ENCODE measurements at places on chromosomes 7 and 10.

DNA sequence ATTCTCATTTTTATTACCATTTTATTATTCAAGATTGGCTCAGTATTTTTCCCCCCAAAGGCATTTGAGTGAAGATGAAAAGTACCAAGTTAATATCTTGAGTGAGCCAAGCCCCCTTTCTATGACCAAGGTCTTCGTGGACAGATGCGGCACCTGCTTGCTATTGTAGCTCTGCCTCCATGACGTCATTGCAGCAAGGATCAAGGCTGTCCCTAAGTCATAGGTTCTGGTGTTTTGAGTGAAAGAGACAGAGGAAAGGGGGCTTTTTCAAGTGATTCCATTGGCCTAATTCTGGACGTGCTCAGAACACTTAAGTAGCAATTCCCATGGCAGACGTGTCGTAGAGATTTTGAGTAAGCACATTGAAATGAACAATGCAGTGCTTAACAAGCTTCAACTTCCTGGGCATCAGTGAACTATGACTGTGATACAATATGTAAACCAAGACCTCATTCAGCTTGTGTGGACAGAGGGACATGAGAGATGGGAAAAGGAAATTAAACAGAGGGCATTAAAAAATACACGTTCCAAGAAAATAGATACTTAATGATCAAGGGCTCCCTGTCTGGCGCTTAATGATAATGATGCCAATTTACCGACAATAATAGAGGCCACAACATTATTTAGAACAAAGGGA, 248.7 kb upstream of the NPVF start:
- DNase-seq = no peak

DNA sequence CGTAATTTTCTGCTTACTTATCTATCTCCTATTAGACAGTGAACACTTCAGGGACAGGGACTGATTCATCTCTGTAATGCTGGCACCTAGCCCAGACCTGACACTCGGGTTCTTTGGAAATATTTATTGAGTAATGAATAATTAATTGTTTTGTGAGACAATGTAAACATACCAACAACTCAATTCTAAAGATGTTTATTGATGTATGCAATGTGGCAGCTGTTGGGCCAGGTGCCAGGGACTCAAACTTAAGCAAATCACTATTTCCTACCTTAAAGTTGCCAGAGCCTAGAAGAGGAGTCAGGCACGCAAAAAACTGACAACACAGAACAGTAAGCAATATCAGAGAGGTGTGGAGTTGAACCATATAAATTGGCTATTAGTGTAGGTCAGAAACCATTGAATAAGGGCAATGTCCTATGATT, 63.6 kb upstream of the BMPER start:
- DNase-seq = no peak

GRCh38 chr10:119502209-119502608, 40.3 kb downstream of the RGS10 start:
- DNase-seq = peak; percentile 79

DNA sequence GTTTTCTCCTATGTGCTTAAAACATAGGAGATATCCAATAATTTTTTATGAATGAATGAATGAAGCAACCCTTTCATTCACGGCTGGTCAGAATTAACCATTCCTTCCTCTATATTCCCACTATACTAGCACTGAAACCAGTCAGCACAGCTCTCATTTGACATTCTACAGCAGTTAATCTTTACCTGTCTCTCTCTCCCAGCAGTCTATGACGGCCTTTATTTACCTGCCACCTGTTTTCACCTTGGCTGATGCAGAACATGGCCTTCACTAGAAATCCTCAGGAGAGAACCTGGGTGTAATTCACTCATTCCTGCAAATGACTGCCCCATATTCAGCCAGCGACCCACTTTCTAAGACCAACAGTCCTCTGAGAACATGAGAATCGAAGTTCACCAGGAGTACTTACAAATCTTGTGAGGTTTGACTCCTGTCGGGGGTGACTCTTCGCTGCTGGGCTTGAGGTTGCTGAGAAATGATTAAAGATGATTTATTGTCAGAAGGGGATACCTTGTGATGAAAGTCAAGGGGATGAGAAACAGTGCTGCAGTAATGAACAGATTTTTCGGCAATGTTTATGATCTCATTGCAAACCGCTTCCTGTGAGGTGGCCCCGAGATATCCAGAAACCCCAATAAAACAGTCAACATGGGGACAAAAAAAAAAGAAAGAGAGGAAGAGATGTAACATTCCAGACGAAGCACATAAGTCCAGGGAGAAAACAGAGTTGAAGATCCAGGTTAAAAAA, 30.9 kb upstream of the PDLIM1 start:
- no peak for DNase-seq

GRCh38 chr10:60508831-60509230, 119.2 kb upstream of the ANK3 start:
- DNase-seq = no peak

GRCh38 chr7:108086962-108087361, 43.2 kb downstream of the LAMB4 start:
- no peak for DNase-seq

GRCh38 chr7:4960363-4960762, 1.4 kb upstream of the MMD2 start:
- DNase-seq = no peak

DNA sequence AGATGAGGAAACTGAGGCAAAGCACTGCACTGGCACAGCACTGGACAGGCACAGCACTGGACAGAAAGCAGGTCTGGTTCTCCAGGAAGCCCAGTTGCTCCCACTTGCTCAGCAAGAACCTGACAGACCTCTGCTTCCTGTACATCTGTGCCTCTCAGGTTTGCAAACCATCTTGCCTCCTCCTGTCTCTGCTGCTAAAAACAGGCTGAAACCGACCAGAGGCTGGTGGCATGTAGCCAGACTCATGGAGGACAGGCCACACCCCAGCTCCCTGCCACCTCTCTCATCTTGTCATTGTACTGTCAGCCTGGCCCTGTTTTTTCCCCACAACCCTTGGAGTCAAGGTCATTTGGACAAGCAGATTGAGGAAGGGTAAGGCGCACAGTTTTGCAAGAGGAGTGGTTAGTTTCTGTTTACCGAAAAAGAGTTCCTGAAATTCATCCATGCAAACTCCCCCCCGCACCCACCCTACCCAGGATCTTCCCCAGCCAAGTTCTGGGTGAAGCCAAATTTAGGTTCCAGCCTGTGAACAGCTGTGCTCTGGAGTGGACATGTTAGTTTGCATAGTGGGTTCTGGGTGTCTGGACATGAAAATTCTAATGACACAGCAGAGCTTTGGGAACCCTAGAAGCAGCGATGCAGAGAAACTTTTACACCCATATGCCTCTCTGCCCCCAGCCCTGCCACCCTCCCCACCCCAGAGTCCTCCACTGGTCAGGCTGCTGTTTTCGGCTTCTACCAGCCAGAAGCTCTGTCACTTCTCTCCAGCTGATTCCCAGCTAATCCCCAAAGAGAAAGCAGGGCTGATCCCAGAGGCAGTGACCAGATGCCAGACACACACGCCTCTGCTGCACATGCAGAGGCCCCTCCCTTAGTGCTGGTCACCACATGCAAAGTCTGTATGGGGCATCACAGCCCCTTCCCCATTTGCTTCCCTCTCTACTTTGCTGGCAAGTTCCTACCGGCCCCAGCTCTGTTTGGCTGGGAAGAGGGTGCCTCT, 8.5 kb upstream of the C10orf105 start:
- peak; percentile 64 for DNase-seq

- no peak for DNase-seq
These were observed 182.2 kb downstream of the NOC3L start for GRCh38 chr10:94180576-94180975.

- DNase-seq = no peak
These were observed 220.0 kb downstream of the AGMO start for GRCh38 chr7:15341817-15342216.

- no peak for DNase-seq
These were observed 86.9 kb upstream of the ADAM12 start for GRCh38 chr10:126475074-126475691.

DNA sequence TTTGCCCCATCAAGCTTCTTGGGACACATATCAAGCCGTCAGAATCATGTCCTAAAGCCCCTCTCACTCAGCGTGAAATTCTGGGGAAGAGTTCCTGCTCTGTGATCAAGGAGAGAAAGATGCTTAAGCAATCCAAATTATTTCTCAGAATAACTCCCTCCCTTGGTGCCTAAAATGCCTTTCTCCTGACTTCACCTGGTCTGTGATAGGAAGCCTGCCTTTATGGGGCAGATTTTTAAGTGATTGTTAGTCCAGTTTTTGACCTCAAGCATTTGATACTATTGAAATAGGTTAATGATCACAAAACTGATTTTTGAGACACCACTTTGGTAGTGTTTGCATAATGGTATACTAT, 76.4 kb upstream of the MAGI2 start:
- DNase-seq = no peak

DNA sequence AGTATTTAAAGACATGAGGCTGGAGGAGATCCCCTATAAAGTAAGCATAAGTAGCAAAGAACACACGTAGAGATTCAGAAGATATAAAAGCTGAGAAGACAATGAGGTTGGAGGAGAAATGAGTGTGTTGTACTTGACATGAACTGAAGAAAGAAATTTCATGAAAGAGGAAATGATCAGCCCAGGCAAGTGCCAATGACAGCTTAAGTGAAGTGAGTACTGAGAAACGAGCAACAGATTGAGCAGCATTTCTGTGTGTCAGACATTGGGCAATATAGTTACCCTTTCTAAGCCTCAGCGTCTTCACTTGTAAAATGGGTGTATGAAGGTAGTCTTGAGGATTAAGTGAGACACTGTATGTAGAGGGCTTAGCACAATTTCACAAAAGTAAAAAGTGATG, 4.8 kb upstream of the LIPA start:
- DNase-seq = no peak

DNA sequence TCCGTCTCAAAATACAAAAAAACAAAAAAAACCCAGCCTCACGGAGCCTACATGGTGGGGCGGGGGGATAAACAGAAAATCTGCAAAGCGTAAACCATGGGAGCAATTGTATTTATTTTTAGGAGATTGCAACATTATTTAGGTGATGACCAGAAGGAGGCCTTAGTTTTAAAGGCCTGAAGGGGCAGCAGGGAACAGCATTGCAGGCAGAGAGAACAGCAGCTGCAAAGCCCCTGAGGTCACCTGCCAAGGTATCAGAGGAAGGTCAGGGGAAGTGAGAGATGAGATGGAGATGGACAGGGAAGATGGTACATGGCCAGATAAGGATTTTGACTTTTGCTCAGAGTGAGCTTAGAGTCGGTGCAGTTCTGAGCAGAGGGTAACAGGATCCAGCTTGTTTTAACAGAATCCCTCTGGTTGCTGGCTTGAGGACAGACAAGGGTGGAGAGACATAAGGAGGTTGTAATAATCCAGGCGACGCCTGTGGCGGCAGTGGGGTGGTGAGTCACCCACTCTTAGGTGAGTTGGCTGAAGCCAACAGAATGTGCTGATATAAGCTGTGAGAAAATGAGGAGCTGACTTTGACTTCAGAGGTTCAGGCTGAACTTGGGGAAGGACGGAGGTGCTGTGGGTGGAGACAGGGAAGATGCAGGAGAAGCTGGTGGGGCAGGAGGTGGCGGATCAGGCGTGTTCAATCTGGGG, 82.3 kb upstream of the GTF2I start:
- DNase-seq = no peak

DNA sequence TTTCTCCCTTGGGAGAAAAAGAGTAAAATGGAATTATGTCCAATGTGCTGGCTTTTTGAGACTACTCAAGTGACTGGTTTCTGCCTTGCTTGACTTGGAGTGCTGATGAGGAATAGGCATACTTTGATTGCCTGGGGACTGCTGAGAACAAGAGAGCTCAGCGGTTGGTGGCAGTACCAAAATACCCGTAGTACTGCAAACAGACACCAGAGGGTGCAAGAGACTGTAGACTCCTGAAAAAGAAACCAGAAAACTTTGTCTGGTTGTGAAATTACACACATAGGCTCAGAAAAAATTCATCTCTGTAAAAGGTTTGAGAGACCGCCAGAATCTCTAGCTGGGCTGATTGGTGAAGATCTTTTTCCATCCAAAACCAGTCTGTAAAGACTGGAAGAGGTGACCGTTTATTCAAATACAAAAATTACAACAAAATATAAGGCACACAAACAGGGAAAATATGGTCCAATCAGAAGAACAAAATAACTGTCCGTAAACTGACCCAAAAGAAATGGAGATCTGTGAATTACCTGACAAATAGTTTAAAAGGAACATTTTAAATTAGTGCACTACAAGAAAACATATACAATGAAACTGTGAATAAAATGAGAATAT, 18.5 kb downstream of the BICC1 start:
- DNase-seq = peak; percentile 7

DNA sequence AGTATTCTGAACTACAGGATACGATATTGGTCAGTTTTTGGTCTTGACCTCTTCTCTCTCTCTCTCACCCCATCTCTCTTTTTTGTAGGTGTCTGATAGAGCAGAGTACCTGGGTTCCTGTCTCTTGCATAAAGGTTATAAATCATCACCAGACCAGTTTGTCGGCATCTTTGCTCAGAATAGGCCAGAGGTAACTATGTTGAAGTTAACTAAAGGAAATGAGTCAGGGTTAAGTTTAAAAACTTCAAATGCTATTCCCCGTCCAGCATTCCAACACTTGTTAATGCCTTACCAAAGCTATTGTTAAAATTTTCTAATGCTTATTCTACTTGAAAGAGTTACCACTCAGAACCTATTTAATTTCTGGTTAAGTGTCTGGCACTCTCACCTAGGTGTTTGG, 30.7 kb downstream of the ACSL5 start:
- DNase-seq = no peak

GRCh38 chr7:113143486-113144257, 25.3 kb upstream of the SMIM30 start:
- DNase-seq = no peak

GRCh38 chr10:37667736-37668135, 189.7 kb downstream of the ZNF248 start:
- DNase-seq = no peak
